ENCODE measurements at places on chromosomes 13 and 19.

- DNase-seq, result no peak
These were observed 244.5 kb downstream of the DNAJC15 start for GRCh38 chr13:43267916-43268315.

DNA sequence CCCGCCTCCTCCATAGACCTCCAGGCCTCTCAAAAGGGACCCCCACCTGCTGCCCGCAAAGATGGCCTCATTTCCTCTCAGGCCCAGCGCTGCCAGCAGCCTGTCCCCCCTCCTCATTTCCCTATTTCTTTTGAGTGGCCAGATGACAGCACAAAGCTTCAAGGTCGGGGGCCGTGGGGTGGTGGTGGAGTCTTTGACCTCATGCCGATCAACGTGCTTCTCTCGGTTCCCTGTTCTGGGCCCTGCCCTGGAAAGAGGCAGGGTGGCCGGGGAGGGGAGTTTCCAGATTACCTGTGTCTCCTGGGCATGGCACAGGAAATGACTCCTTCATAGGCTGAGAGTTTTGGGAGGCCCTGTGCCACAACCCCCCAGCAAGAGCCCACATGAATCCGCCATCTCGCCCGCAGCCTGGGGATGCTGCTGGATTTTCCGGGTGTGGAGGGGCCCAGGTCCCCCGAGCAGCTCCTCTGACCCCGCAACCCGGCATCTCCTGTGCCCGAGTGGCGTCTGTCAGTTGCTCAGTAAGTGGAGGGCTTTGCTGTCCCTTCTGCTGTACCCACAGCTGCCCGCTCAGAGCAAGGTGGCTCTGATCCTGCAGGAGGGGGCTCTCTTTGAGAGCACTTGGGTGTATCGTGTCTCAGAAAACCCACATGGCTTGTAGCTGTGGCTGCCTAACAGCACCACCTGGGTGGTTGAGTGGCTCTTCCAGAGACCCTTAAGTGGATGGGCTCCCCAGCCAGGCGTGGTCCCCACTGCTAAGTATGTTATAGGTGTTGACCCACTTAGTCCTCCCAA is 139.4 kb downstream of the SIPA1L3 start:
- DNase-seq, result no peak

GRCh38 chr13:99277629-99278028 is 19.4 kb upstream of the GPR18 start:
- no peak for DNase-seq

GRCh38 chr13:108877300-108877699 is 247.9 kb downstream of the MYO16 start:
- no peak for DNase-seq

GRCh38 chr13:98951266-98951665 is 26.6 kb downstream of the DOCK9 start:
- DNase-seq, result no peak

DNA sequence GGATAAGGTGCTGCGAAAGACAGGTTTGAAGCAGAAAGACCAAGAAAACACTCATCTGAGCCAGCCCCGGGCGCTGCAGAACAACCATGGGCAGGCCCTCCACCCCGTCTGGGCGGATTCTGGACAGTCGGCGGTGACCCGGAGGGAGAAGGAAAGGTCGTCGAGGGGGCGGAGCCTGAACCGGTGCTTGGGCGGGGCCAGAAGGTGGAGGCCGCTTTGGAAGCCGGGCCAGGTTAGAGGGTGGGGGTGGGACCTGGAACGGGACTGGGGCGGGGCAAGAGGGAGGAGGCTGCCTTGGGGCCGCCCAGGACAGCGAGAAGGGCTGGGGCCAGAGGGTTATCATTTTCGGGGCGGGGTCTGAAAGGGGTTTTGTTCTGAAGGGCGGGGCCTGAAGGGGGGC is 5.0 kb upstream of the ZNF765 start:
- DNase-seq, result no peak

DNA sequence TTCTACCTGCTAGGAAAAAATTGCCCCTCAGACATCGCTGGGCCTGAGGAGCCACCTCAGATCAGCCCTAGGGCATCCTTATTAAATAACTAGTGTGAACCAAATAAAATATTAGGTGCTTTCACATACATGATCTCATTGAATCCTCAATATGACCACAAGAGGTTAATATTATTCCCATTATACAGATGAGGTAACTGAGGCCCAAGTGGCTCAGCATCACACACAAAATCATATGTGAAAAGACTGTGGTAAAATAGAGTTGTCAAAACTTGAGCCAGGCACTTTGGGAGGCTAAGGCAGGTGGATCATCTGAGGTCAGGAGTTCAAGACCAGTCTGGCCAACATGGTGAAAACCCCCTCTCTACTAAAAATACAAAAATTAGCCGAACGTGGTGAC is 2.9 kb upstream of the DMKN start:
- DNase-seq, result no peak

GRCh38 chr19:10706990-10707389 is 5.8 kb downstream of the QTRT1 start:
- DNase-seq, result no peak

- DNase-seq, result no peak
These were observed 18.7 kb upstream of the SPRYD7 start for GRCh38 chr13:49954674-49955455.

- DNase-seq, result no peak
These were observed 39.1 kb upstream of the TFDP1 start for GRCh38 chr13:113545455-113545930.

GRCh38 chr13:48563626-48564025 is 30.7 kb upstream of the RCBTB2 start:
- DNase-seq, result no peak
